Astrocyte of the cerebellum (primary cell): ENCODE measurements at places on chromosomes 1 and 21.

GRCh38 chr1:78240191-78240590 lies 194.4 kb downstream of the GIPC2 start:
- DNase-seq: no peak

GRCh38 chr1:112995890-112996289 lies 39.9 kb upstream of the SLC16A1 start:
- no peak for DNase-seq

DNA sequence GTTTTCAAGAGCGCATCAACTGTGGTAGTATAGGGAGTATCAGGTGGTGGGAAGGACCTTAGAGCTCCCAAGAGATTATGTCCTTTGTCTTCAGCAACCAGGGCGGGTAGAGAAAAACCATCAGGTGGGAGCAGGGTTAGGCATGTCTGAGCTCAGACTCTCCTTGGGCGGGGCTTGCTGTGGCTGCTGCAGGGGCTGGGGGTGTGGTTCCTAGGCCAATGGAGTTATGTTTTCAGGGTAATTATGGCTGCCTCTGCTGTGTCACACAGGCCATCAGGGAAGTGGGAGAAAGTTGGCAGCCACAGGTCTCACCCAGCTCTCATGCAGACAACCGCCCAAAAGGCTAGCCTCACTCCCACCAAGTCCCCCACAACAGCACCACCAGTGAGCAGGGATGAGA lies 74.9 kb downstream of the FCRL5 start:
- DNase-seq: no peak

- no peak for DNase-seq
These were observed 95.5 kb downstream of the ST6GALNAC3 start for GRCh38 chr1:76170084-76170483.

GRCh38 chr1:79842811-79843210 lies 836.3 kb upstream of the ADGRL4 start:
- no peak for DNase-seq

DNA sequence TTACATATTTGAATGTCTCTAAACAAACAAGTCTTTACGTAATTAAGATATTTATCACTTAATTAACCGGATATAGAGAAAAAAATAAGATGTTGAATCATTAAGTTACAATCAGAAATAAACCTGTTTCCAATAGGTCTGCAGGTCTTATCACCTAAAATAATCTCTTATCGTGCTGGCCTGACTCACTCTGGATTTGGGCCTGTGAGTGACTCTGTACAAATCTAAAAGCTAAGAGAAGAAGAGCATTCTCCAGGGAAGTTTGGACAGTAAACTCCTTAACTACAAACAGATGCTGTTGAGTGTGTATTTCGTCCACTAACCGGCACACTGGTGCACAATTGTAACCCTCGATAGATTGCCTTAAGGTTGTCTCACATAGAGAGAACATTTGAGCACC lies 25.3 kb downstream of the CEP104 start:
- DNase-seq: no peak

DNA sequence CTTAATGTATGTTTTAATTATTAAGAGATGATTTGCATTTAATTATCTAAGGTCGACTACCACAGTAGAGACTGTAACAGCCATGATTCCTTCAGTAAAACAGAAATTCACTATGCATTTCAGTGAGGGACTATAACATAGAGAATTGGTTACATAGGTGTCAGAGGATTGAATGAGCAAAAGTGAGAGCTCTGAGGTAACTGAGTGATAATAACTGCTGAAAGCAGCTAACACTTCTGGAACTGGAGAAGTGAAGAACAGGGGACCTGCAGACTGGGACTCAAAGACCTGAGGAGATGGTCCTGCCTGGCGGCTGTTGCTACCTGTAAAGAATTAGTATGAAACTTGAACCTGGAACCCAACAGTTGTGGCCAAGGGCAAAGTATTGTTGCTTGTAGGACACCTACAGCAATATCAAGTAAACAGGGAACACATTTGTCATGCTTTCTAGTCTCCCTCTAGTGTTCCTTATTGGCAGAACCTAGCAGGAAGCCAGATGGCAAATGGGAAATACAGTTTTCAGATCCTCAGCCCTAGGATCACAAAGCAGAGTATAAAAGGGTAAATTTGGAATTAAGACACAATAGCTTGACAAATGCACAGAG lies 110.6 kb downstream of the HS2ST1 start:
- no peak for DNase-seq

- peak; percentile 83 for DNase-seq
These were observed 100.4 kb upstream of the ZNF281 start for GRCh38 chr1:200510228-200510623.

DNA sequence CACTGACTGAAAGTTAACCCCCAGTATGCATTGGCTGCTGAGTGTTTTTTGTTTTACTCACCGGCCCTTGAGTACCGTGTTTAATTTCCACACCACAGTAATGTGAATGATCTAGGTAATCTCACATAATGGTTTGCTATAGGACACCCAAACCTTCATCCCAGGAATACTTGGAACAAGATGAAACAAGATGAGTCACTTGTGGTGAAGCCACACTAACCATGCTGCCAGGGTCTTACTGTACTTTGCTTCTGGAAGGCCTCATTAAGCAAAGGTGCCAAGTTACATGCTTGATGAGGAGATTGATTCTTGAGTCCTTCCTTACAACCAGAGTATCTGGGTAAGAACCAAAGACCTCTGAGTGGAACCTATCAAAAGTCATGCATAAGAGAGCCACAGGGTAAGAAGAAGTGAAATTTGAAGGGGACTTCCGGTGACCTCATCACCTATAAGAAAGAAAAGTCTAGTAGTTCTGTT lies 163.3 kb downstream of the NRIP1 start:
- peak; percentile 99 for DNase-seq

DNA sequence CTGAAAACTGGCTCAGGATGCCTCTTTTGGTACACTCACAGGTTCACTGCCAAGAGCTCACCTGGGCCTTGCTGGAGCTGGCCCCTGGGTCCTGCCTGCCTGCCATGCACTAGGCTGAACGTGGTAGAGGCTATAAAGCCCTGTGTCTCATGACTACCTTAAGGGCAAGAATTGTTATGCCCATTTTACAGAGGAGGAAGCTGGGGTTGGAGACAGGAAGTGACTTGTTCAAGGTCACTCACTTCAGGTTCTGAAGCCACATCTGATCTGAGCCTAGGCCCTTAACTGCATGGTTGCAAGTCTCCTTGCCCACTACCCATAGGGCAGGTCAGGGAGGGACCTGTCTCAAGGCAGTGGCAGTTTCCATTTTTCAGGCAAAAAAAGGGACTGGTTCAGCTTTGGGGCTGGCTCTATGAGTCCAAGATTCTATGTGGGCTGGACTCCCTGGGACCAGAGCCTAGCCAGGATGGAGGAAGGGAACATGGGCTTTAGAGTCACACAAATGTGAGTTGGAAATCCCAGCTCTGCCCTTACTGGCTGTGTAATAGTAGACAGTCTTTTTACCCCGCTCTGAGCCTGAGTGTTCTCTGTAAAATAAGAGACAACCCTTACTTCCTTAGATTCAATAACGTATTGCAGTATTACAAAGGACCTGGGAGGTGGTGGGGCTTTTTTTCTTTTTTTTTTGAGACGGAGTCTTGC lies 7.8 kb downstream of the STK40 start:
- DNase-seq: no peak

GRCh38 chr1:62025892-62026291 lies 168.8 kb upstream of the L1TD1 start:
- DNase-seq: no peak

DNA sequence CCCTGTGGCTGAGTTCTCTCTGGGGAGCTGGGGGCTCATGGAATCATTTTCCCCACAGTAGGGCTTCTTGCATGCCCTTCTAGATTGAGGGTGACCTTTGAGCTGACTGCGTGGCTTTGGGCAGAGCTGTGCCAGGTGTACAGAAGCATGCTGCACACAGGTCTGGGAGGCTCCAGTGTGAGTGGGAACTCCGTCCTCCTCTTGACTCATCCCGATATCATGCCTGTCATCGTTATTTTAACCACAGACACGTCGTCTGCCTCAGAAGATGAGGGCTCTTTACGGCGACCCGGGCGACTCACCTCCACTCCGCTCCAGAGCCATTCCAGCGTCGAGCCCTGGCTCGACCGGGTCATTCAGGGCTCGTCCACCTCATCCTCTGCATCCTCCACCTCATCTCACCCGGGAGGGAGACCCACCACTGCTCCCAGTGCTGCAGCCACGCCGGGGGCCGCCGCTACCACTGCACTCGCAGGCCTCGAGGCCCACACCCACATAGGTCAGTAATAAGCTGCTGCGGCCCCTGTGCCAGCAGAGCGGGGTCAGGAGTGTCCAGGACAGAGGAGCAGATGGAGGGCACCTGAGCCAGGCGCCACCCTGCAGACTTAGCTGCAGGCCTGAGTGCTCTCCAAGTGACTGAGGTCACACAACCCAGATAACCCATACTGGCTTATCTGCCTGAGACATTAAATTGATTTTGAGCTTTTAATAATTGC lies 39.8 kb downstream of the DIP2A start:
- no peak for DNase-seq

DNA sequence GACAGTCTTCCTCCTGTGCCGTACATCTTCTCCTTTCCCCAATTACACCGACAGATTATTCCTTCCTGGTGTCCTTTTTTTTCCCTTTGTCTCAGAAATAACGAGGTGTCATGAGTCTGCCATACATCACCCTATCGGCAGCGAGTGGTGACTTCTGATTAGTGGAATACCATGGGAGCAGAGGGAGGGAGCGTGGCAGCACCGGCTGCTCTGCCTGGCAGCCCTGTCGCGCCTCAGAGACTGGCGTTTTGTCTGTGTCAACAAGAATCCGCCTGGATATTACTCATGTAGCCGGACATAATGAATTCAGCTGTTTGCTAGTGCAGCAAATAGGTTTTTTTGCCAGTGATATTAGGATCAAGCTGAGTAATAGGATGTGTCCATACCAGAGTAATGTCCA lies 51.8 kb downstream of the UTP25 start:
- DNase-seq: no peak

- DNase-seq: no peak
These were observed 2.3 kb upstream of the SLC2A5 start for GRCh38 chr1:9071554-9072235.

DNA sequence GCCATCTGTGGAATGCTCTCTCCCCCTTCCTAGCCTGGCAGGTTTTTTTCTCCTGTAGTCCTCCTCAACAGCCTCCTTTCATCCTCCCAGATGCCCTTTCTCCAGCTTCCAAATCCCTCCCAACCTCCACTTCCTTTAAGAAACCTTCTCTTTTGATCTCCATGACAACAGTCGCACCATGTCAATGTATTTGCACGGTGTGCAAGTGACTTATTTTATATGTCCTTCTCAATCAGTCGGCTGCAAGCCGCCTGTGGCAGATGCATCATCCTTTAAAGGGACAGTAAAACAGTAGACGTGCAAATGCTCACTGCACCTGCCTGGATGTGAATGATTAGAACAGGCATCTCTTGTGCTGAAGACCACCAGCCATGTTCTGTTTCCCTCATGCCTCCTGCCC lies 285.2 kb downstream of the PCP4 start:
- no peak for DNase-seq

GRCh38 chr1:55288245-55288644 lies 73.1 kb upstream of the USP24 start:
- DNase-seq: no peak

DNA sequence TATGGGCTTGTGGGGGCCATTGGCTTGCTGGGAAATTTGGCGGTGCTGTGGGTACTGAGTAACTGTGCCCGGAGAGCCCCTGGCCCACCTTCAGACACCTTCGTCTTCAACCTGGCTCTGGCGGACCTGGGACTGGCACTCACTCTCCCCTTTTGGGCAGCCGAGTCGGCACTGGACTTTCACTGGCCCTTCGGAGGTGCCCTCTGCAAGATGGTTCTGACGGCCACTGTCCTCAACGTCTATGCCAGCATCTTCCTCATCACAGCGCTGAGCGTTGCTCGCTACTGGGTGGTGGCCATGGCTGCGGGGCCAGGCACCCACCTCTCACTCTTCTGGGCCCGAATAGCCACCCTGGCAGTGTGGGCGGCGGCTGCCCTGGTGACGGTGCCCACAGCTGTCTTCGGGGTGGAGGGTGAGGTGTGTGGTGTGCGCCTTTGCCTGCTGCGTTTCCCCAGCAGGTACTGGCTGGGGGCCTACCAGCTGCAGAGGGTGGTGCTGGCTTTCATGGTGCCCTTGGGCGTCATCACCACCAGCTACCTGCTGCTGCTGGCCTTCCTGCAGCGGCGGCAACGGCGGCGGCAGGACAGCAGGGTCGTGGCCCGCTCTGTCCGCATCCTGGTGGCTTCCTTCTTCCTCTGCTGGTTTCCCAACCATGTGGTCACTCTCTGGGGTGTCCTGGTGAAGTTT lies 550 bp downstream of the RXFP4 start:
- DNase-seq: no peak

DNA sequence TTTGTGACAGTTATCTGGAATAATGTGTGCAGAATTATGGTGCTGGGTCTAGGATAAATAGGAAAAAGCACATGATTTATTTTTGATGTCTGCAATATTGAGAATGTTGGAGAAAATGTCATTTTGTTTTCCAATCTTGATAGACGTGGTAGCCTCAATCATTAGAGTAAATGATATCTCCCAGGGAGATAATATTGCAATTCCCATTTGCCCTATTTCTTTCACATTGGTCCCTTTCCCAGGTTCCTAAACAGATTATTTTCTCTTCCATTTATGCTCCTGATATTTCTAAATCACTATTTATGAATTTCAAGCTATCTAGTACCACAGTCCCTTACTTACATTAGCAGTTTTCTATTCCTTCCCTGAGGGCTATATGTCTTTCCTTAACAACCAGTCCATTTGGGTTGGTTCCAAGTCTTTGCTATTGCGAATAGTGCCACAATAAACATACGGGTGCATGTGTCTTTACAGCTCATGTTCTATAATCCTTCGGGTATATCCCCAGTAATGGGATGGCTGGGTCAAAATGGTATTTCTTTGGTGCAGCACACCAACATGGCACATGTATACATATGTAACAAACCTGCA lies 447.3 kb downstream of the PLA2G4A start:
- DNase-seq: no peak

GRCh38 chr1:39877231-39877778 lies 6.0 kb downstream of the TRIT1 start:
- no peak for DNase-seq

DNA sequence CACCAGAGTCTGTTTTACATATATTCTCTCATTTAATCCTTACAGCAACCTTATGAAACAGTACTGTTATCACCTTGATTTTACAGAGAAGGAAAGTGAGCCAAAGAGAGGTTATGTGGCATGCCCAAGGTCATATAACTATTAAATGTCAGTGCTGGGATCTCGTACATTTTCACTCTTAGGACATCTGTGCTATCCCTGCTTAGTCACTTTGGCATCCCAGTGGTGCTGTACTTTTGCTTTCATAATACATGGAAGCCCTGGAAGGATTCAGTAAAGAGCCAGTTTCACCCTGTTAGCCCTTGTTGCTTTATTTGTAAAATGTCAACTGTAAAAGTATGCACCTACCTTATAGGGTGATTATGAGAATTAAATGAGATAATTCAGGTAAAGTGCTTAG lies 104.4 kb downstream of the NFIA start:
- DNase-seq: no peak

GRCh38 chr1:31586376-31587327 lies 10.3 kb downstream of the TINAGL1 start:
- DNase-seq: no peak
